GM04504 (cell line): ENCODE measurements at places on chromosomes 6 and 20.

DNA sequence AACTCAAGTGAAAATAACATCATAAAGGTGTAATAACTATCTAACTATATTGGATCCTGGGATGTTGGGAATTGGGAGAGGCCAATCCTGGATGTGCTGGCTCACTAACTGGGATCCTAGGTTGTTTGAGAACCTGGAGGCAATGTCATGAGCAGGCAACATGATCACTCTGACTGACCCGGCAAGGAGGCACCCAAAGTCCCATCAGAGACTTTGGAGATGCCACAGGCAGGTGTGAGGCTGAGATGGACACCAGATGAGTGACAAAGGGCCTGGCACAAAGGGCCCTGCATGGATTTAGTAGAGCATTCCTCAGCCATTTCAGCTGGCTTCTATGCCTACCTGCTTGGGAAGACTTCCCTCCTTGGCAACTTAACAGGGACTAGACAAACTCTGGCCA is 38.4 kb upstream of the MYLIP start:
- DNase-seq = no peak

GRCh38 chr6:140736231-140736630 is 1361.8 kb upstream of the CITED2 start:
- DNase-seq = no peak

DNA sequence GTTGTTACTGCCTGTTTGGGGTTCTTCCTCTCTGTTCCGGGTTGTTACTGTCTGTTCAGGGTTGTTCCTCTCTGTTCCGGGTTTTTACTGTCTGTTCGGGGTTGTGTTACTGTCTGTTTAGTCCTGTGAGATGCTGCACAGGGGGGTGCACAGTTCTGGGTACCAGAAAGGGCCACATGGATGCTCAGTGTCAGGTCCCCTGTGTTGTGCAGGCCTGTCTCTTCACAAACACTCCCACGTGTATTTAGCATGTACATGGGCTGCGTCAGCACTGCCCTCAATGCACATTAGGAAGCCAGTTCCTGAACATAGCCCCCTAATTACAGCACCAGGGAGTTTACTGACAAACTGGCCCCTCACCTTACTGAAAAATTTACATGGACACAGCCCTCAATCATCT is 118.5 kb downstream of the DLL1 start:
- DNase-seq = no peak

- no peak for DNase-seq
Measured at GRCh38 chr6:16251706-16252105, 13.3 kb downstream of the GMPR start.

- DNase-seq = no peak
Measured at GRCh38 chr6:37624606-37625574, 72.8 kb downstream of the MDGA1 start.

DNA sequence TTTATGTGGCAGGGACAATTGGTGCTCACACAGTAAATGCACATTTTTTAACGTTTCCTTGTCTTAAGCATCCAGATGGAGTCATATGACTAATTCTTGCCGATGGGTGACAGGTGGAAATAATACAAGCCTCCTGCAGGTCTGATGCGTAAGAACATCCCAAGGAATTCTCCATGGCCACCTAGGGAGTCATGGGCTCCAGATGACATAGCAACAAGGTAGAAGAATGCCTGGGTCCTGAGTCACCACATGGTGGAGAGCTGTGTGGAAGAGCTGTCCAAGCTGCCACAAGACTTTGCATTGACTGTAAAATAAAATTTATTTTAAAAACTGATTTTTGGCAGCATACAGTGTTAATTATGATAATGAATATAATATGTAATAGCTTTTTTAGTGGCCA is 77.0 kb upstream of the MAP3K7 start:
- DNase-seq = no peak

- no peak for DNase-seq
Measured at GRCh38 chr6:152859225-152859624, 108.6 kb downstream of the VIP start.

DNA sequence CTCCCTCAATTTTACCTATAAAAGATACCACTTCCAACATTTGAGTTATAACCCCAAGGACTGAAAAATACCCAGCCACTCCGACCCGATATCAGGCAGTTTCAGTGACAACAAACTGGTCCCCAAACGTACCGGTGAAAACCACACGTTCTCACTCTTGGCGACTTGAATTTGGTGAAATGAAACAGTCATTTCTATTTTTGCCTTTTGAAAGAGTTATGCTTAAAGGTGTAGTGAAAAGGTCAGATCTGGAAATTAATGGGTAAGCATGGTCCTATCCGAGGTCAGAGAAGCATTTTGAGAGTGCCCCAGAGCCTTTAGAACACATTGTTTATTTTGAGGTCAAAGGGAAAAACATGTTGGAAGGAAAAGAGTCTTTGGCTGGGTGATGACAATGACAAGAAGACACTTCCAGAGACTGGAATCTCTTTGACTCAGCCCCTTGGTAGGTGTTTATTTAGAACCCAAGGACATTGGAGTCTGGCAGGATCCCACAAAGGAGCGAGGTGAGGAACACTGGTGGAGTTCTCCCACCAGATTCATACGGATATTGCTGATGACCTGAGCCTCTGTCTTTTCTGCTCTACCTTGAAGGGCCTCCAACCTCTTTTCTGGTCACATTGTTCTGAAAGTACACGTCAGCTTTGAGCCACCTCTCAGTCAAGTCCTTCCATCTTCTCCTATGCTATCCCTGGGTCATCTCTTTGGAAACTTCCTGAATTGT is 235.0 kb downstream of the GMPR start:
- DNase-seq = no peak

DNA sequence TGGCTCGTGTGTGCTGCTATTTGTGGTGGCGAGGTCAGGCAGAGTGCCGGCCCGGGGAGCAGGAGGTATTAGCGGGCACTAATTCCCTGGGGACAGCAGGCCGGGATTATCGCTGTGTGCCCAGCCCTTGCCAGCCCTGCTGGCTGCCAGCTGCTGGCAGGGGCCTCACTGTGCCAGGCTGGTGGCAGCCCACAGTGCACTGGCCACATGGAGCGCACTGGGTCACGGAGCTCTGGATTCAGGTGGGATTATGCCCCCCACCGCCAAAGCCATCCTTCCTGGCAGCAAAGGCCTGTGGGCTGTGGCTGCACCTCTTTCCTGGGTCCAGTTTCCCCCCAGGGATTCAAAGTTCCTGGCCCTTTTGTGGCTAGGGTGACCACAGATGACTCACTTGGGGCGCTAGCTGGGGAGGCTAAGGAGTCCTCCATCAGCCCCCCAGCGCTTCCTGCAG is 59.7 kb downstream of the YTHDF1 start:
- no peak for DNase-seq

GRCh38 chr6:157764178-157765068 is 58.6 kb upstream of the SNX9 start:
- peak; percentile 100 for DNase-seq

DNA sequence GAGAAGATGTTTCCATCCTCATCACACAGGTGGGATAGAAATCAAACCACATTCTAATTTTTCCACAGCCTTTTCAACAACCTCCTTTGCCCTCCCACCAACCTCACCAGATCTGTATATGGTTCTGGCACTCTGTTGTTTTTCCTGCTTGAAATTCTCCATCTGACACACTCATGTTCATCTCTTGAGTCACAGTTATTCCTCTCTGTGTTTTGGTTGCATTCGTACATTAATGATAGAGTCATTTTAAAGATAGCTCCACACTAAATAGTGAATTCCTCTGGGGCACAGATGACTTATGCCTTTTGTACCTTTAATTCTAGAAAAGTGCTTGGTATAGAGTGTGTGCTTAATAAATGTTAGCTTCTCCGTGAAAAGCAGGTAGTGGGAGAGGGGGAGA is 1.4 kb upstream of the GCLC start:
- no peak for DNase-seq

- no peak for DNase-seq
Measured at GRCh38 chr6:11141295-11141694, 29.8 kb upstream of the ERVFRD-1 start.

GRCh38 chr6:148311966-148312669 is 30.5 kb upstream of the SASH1 start:
- DNase-seq = no peak

DNA sequence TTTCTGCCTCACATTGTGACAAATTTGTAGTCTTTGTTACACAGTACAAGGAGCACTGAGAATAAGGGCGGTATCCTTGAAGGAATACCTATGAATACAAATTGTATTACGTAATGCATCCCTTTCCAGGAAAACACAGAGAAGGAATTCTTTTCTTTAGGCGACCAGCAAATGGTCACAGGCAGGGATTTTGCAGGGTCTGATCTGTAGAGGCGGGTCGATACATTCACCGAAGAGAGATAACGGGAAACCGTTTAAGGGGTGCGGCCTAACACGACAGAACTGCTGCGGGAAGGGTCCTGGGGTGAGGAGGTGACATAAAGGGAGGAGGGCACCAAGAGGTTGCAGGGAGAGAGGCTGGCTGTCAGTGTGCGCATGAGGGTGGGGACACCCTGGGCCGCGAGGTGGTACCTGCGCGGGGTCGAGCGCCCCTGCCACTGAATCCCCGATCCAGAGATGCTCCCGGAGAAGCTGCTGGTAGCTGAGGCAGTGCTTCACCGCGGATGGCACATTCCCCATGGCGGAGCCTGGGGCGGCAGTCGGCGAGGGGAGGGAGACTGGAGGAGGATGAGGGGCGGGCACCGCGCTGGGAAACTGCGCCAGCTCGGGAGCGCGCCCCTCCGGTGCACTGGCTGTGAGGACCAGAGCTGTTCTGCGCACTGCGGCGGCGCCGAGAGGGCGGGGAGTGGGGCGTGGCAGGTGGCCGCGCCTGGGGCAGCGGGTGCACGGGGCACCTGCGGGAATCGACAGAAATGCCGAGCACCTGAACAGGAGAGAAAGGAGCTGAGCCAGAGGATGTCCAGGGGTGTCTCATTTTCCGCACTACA is at the start of gene HMGCLL1:
TSS of gene HMGCLL1 (minus strand) at position 656 of the 827 bp plus-strand sequence. CDS start at position 519, 137 bp downstream.
- DNase-seq = no peak

DNA sequence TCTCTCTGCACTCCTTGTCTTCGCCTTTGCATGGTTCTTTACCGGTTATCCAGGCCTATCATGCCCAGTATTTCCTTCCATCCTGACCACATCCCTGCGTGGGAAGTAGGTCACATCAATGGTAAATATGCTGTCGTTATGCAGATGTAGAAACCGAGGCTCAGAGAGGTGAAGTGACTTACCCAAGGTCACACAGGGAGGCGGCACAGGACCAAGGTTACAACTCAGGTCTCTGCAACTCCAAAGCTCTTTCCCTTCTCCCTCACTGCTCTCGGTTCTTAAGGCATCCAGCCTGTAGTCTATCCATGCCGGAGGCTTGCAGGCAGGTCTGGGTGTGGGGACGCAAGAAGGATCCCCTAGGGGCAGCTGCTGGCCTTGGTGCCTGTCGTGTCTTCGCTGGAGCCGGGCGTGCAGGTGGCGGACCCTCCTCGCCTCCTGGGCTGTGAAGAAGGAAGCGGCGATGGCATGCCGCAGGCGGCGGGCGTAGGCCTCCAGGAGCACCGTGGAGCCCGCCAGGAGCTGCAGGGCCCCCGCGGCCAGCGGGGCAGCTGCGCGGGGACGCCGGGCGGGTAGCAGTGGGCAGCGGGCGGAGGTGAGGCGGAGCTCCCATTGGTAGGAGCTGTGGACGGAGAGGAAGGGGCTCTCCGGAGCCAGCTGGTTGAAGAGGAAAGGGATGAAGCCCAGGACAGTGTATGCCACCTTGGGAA is 9.1 kb downstream of the OCSTAMP start:
- DNase-seq = no peak

DNA sequence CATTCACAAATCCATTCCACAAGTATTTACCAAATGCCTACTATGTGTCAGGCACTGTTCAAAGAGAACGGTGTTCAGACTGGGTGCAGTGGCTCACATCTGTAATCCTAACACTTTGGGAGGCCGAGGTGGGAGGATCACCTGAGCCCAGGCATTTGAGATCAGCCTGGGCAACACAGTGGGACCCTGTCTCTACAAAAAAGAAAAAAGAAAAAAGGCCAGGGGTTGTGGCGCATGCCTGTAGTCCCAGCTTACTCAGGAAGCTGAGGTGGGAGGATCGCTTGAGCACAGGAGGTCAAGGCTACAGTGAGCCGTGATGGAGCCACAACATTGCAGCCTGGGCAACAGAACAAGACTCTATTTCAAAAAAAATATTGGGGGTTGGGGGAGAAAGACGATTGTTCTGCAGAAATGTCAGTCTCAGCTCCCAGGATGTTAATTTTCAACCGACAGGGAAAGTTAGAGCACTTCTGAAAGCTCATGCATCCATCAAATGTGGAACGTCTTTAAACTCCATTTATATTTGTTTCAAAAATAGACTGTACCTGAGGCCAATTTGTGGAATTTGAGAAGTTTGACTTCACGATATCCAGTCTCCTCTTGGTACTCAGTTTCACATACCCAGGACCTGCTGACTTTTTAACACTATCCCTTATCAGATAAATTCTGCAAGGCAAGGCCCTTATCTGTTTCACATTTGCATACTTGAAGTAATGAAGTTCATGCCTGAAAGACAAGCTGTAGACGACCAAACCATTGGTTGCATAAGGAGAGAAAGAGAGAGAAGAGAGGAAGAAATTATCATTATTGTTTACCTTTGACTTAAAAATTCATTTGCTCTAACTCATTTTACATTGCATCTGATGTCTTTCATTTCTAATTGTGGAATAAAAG is 14.8 kb upstream of the BTN3A2 start:
- no peak for DNase-seq

GRCh38 chr6:168147205-168147738 is 68.3 kb upstream of the FRMD1 start:
- DNase-seq = no peak

GRCh38 chr20:48374991-48375595 is 452.7 kb downstream of the PREX1 start:
- DNase-seq = no peak

DNA sequence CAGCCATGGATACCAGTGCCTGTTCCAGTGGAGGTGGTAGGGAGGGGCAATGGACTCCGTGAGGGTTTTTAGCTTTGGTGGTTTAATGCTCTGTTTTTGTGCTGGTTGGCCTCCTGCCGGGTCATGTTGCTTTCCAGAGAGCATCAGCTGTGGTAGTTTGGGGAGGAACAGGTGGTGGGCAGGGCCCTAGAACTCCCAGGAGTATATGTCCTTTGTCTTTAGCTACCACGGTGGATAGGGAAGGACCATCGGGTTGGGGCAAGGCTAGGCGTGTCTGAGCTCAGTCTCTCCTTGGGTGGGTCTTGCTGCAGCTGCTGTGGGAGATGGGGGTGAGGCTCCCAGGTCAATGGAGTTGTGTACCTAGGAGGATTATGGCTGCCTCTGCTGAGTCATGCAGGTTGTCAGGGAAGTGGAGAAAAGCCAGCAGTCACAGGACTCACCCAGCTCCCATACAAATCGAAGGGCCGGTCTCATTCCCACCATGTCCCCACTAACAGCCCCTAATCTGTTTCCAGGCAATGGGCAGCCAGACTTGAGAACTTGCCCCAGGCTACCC is 38.9 kb downstream of the MRAP2 start:
- DNase-seq = no peak

DNA sequence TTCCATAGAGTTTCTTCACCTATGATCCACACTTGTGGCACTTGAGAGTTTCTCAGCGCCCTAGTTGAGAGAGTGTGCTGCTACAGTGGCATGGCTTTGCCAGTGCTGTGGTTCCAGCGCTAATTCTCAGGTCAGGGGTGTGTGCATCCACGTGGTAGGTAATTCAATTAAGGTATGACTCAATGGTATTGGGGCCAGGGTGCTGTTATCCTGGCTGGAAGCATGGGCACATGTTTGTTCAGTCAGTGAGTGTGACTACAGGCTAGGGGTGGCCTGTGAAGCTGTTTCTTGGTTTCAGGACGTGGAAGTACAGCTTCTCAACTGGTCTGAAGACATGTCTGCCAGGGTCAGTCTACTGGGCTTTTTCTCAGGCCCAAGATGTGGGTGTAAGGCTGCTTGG is 3.0 kb upstream of the SEMG2 start:
- no peak for DNase-seq
